Ureter (tissue), 1 donor: ENCODE measurements at places on chromosomes 5 and 9. TPM values are rescaled to one million over a fixed set of nuclear protein-coding genes. Genes with fewer than 3 reads are reported as not detected.

Gene ZBED3
- total RNA-seq = 14.7 TPM

Gene PCDHA3
- 0.31 TPM for total RNA-seq

Gene FASTKD3
- 7.6 TPM for total RNA-seq

Gene IL5
- not detected for total RNA-seq

Gene SERF1B
- 16.8 TPM for total RNA-seq

Gene CDH6
- 3.4 TPM for total RNA-seq

Gene SGCD
- total RNA-seq = 2.8 TPM

DNA sequence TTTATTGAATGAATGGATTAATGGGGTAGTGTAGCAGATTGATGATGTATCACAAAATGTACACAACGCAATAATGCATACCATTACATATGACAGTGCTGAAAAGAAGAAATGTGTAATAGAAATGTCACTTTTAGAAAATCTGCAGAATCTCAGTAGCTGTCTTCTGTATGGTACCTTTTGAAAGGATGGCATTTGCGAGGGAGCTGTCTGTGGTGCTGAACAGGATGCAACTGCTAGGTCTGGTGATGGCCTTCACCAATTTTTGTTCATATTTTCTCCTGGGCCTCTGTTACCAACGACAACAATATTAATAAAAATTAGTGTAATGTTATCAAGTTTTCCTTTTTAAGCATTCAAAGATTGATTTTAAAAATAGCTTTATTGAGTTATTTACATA, 36.2 kb upstream of the OTULIN start:
- DNase-seq = no peak

DNA sequence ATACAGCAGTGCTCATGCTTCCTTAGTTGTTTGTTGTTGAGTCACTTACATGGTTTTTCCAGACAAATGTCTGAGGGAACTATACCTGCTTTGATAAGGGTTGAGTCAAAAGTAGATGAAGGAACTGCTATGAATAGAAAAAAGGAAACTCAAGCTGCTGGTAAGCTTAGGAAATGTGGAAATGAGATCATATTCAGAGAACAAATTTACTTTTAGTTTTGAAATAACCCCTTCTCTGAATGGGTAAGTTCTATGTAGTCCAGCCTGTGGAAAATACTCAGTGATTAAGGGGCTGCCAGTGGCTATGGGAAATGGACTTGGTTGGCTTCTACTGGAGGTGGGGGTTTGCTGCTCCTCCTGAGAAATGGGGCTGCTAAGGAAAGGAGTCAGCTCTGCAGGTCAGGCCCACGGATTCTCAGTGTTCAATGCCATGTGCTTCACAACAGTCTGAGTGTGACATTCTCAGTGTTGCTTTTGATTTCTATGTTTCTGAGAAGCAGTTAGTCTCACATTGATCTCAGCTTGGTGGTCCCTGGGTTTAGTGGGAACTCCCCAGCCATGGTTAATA, 47.7 kb upstream of the GLRX start:
- no peak for DNase-seq

- no peak for DNase-seq
Measured at GRCh38 chr5:65229841-65230240, 251.9 kb downstream of the ADAMTS6 start.

DNA sequence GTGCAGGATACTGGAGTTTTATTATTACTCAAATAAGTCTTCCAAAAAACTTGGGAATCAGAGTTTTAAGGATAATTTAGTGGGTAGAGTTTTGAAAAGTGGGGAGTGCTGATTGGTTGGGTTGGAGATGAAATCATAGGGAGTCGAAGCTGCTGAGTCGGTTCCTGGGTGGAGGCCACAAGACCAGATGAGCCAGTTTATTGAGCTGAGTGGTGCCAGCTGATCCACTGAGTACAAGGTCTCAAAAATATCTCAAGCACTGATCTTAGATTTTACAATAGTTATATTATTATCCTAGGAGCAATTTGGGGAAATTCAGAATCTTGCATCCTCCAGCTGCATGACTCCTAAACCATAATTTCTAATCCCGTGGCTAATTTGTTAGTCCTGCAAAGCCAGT, 804.9 kb upstream of the SEMA6A start:
- DNase-seq = no peak

DNA sequence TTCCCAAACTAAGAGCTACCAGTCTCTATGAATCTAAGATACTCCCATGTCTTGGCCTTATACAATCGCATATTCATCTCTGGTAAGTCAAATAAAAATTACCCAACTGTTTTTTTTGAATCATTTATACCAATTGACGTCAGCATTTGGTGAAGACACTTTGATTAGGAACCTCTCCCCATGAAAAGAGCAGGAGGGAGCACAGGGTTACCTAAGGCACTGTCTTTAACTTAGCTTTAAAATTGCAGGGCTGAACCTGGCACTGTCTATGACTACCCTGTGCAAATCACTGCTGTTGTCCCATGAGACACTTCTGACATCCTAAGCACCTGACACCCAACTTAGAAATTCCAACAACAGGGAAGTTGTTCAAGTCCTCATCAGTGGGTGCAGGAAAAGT, 586.4 kb downstream of the MAT2B start:
- no peak for DNase-seq

DNA sequence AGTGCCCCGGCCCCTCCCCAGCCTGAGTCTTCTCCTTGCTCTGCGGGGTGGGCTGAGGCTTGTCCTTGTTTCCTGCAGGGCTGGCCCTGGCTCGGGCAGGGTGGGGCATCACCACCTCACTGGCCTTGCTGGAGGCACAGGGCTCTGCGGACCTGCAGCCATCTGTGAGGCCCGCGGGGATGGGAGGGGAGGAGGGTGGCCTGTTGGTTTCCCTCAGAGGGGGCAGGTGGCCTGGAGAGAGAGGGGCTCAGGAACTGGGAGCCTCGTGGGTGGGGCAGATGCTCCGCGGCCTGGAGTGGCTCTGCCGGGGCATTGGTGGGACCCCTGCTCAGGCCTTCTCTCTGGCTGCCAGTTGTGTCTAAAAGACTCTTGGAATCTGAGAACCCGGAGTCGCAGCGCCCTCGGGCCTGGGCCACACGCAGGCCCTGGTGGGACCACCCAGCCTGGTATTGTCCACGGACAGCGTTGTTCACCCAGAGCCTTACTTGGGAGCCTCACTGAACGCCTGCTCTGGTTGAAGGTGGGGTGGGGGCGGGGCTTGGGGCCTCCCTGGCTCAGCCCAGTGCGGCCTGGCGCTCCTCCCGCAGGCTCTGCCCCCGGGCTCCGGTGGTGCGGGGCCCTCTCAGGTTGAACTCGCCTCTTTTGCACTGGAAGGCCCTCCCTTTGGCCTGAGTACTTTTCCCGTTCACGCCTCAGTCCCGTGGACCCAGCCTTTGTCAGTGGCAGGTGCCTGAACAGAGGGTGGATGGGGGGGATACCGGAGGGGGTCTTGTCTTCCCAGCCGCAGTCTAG, 111.3 kb downstream of the RXRA start:
- no peak for DNase-seq

- no peak for DNase-seq
Measured at GRCh38 chr5:174173766-174174165, 128.3 kb downstream of the NSG2 start.

DNA sequence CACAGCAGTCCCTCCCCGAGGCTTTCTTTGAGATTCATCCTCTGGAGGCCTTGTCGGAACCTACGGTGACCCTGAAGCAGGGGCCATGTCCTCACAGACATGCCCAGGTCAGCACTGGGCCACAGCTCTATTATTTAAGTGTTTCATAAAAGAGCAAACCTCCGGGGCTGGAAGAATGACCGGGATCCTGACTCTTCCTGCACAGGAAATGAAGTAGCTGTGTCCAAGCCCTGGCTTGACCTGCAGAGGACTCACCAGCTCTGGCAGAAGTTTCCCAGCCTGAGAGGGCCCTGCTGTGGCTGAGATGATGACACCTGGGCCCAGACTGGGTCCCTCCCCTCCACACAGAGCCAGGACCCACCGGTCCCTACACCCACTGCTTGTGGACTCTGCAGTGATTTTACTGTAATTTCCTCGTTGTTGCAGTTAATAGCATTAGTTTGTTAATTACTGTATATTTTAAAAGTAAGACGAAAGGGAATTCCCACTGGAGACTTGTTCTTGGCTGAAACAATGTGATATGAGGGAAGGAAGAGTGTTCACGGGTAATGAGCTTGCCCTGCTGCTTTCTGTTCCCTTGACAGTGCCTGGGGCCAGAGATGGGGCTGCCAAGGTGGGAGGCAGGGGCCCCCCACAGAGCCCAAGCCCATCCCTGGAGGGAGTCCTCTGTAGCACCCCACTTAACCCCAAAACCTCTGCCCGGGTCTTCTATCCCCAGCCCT, 72.2 kb downstream of the PCDH1 start:
- DNase-seq = no peak

DNA sequence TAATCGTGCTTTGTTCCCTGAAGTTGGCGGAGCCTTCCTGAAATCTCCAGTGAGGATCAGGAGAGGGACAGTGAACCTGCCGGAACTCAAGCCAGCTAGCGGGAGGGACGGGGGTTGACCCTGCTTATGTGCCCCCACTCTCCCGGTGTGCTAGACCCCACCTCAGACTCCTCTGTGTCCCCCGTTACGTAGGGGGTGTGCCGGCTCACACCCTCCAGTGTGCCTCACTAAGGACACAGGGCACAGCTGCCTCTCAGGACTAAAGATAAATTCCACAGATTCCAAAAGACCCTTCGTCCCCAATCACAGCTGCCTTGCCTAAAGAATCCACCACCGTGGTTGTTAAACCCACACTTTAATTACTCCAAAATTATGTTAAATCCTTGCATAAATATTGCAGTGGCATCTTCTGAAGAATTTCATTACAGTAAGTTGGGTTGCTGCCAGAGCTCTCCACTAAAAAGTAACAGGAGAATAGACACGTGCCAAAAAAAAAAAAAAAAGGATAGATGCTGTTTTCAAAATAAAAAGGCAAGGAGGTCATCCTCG, 73.7 kb downstream of the GTF3C4 start:
- DNase-seq = no peak

DNA sequence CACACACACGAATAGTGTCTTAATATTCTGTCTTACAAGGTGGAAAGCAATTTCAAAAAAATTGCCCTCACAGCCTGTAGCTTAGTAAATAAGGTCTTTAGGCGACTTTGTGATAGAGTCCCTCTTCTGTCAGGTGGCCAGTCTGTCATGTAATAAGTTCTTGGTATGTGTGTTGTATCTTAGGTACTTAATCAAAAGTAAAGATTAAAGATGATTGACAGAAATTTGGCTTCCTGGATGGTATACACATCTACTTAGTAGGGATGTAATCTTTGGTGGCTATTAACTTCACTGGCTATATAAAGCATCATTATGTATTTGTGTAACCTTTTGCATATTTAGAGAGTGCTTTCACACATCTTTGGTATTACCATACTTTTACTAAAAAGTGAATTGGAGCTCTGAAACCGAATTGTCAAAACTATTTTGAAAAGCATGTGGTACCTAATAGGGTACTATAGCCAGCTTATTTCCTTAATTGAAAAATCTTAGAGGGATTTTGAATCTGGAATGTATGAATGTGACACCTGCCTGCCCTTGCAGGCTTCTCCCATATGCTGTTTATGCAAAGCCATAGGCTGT, 3.4 kb downstream of the G3BP1 start:
- DNase-seq = no peak

GRCh38 chr9:129390541-129390940, 212.5 kb upstream of the IER5L start:
- DNase-seq = no peak

DNA sequence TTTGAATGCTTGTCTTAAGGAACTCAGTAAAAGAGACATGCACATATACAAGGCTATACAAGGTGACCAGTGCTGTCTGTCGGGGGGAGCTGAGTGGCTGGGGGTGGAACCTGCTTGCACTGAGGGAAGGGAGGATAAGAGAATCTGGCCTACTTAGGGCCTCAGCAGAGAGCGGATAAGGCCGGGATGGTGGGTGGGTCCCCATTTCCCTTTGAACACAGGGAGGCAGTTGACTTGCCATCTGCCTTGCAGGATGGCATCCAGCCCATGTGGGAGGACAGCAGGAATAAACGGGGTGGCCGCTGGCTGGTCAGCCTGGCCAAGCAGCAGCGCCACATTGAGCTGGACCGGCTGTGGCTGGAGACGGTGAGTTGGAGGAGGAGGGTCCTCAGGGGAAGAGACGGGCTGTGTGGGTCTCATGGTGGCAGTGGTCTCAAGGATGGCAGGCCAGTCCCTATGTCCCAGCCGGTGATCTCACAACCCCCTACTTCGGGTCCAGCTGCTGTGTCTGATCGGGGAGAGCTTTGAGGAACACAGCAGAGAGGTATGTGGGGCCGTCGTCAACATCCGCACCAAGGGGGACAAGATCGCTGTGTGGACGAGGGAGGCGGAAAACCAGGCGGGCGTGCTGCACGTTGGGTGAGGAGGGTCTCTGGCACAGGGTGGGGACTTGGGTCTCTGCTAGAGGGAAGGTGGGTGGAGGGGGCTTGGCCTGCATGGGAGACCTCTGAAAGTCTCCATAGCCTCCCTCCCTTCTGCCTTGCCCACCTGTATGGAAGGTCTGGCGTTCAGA, 2.2 kb upstream of the TSPAN17 start:
- no peak for DNase-seq
